Urothelium cell line (cell line): ENCODE measurements at places on chromosomes 16 and 17.

DNA sequence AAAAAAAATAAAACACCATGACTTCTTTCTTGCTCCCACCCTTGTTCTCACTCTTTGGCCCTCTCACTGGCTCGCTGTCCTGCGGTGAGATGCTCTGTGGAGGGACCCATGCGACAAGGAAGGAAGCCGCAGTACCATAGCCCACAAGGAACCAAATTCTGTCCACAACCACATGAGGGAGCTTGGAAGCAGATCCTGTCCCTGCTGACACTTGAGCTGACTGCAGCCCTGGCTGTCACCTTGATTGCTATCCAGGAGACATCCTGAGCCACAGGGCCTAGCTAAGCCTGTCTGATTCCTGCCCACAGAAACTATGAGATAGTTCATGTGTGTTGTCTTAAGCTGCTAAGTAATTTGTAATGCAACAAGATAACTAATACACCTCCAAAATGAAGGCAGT lies 4.8 kb upstream of the MT2A start:
- no peak for DNase-seq

DNA sequence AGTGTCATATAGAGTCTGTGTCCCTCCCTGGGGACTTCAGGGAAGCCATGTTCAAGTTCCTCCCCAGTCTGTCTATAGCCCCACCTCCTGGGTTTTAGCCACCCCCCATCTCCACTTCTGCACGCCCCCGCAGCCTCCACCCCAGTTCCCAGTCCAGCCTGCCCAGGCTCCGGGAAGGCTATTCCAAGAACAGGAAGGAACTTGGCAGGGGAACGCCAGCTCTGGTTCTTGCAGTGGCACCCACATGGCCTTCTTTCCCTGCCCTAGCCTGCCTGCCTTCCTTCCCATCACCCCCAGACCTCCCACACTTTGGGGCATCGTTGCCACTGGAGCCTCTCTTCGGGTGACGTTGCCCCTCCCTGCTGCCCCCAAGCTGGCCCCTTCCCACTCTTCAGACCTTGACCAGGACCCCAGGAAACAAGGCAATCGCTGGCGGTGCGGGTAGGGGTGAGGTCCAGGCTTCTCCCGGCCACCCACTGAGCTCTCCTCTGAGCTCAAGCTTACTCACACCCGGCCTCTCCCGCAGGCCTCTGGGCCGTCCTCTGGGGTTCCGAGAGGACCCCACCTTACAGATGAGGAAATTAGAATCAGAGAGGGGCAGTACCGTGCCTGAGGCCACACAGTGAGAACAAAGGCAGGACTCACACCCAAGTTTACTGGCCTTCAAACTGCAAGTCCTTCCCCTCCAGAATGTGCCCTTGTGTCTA lies 9.2 kb upstream of the CES4A start:
- no peak for DNase-seq

DNA sequence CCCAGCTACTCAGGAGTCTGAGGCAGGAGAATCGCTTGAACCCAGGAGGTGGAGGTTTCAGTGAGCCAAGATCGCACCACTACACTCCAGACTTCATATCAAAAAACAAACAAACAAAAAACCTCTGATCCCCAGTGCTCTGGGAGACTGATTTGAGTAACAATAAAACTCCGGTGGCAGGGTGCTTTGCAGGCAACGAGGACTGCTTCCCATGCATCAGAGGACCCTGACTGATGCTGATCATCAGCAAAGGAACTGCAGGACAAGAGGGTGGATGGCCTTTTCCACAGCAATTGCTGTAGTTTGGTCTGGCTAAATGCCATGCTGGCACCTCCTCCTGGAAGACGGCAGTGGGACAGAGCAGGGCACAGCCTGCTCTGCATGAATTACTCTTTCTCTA lies 6.4 kb upstream of the SLC39A11 start:
- DNase-seq, result no peak

DNA sequence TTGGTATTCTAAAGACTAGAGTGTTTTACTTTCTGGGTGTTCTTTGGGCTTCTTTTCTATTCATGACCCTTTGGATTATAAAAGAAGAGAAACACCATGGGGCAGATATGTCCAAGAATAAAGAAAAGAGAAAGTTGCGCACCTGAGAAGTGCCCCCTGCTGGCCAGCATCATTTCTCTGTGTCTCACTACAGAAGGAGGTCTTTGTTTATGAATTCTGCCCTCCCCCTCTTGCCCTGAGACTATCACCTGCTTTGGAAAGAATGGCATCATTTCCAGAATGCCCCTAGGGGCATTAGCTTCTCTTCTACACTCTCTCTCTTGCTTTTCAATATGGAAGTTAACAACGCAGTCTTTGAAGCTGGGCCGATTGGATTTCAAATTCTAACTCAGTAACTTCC lies 45.0 kb downstream of the CDH13 start:
- DNase-seq, result no peak

DNA sequence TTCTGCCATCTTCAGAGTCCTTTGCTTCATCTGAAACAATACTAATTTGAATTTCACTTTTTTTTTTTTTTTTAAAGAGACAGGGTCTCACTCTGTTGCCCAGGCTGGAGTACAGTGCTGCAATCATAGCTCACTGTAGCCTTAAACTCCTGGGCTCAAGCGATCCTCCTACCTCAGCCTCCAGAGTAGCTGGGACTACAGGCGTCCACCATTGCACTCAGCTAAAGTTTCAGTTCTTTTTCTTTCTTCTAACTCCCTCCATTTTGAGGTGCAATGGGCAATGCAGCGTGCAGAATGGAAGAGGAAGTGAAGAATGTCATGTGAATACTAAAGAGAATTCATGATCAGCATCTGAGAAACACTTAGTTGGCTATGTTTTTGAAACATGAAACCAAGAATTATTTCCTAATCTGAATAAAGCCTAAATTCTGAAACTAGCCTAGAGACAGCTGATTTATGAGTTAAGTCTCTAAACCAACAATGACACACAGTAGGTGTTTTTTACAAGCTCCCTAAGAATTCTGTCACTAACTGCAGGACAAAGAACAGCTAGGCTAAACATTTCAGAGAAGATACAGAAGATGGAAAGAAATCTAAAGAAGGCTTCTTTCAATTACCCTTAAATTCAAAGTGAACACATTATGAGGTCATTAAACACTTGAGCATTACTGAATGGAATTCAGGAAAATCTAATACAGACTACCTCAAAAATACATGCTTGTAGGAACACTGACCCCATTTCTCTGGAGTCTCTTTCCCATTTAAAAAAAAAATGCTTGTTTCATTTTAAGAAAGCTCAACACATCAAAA lies 21.0 kb downstream of the SNN start:
- no peak for DNase-seq

GRCh38 chr17:14372905-14373613 lies 72.2 kb downstream of the HS3ST3B1 start:
- no peak for DNase-seq

DNA sequence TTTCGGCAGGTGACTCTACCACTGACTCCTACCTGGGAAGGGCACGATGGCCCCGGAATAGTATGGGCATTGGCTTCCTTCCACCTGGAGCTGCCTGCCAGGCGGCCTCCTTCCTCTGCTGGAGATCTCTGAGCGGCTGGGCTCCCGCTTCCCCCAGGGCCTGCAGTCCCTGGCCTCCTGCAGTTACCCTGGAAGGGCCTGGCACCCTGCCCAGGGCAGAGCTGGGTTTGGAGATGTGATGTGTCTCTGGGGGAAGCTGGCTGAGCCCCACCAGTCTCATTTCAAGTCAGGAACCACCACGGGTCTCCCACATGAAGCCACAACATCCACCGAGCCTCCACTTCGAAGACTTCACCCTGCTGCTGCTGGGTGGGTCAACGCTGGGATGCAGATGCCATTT lies 97.9 kb downstream of the IRF8 start:
- no peak for DNase-seq

DNA sequence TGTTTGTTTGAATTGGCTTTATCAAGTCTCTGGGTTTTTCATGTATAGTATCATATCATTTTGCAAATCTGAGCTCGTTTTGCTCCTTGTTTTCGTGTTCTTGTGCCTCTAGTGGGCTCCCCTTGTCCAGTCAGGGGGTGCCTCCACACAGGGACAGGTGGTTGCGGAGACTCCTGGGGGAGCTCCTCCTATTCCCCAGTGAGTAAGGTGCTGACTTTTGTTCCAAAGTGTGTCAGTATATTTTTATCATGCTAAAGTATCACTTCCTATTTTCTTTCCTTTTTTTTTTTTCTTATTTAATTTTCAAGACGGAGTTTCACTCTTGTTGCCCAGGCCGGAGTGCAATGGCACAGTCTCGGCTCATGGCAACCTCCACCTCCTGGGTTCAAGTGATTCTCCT lies 30.3 kb upstream of the IL17C start:
- DNase-seq, result no peak

- DNase-seq, result no peak
These were observed 13.5 kb downstream of the KPNA2 start for GRCh38 chr17:68048996-68049395.

- DNase-seq, result peak; percentile 46
These were observed 143.3 kb downstream of the AATF start for GRCh38 chr17:37092071-37092470.

- DNase-seq, result no peak
These were observed 67.4 kb downstream of the KANSL1 start for GRCh38 chr17:46125831-46126230.

GRCh38 chr17:4849011-4849536 lies 15.9 kb downstream of the MINK1 start:
- DNase-seq, result no peak

DNA sequence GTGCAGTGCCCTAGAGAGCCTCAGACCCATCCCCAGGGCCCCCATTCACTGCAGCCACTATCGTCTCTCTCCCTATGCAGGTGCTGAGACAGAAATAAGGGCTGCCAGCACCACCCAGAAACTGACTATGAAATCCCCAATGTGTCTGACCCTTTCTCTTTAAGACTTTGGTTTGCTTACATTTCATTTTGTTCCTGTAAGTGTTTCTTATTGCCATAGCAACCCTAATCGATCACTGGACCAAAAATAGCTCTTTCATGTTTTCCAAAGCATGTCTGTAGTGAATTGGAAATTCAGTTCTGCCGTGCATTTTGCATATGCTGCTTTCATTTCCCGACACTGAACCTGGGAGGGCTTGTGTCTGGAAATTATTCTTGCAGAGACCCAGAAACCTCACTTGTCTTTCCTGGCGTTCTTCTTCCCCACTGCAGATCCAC lies 148.7 kb upstream of the NOL11 start:
- no peak for DNase-seq

- peak; percentile 77 for DNase-seq
These were observed 1.8 kb downstream of the SLC12A4 start for GRCh38 chr16:67966549-67967182.

- no peak for DNase-seq
These were observed 5.3 kb upstream of the FAAP100 start for GRCh38 chr17:81557276-81558114.

GRCh38 chr17:29549177-29549923 lies 17.5 kb downstream of the ABHD15 start:
- DNase-seq, result no peak
